ENCODE measurements at places on chromosomes 7 and 10.

GRCh38 chr7:6274743-6275142 is 2.3 kb upstream of the CYTH3 start:
- DNase-seq, result no peak

DNA sequence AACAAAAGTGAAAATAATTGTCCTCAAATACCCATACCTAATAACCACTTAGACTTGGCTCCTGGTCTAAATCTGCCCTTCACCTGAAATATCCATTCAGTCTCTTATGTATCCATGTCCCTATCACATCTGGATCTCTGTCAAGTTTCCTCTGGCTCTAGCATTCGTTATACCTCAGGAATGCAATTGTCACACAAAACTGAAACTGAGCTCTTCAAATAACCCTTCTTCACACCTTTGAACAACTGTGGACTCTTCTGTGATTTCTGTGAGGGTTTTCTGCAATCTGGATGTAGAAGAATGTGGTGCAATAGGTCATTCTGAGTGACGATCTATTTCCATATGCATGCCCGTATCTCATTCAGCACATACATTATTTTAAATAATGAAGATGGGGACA is 53.5 kb upstream of the FGL2 start:
- DNase-seq, result no peak

- no peak for DNase-seq
These were observed 720.5 kb downstream of the KCNMA1 start for GRCh38 chr10:76917071-76917470.

- no peak for DNase-seq
These were observed 36.4 kb downstream of the VCL start for GRCh38 chr10:74034301-74034700.

- no peak for DNase-seq
These were observed at the start of gene HOGA1 for GRCh38 chr10:97584060-97584797. Gene HOGA1 (plus strand): TSS chr10:97584389. CDS start chr10:97584704, 315 bp downstream.

DNA sequence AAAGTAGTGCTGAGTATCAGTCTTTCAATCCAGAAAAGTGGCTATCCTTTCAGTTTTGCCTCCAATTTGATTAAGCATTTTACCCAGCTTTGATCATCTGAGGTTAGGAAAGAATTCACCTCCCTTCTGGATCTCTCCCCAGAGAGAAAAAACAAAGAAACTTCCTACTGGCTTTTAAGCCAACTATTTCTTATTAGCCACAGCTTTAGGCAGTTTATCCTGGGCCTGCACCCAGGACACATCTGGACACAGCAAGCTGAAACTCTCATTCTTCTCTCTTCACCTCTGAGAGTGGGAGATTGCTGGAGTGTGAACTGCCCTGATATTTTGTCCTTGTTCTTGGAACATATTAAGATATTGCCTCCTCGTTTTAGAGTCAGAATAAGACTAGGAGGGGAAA is 43.5 kb upstream of the LSM8 start:
- no peak for DNase-seq

- no peak for DNase-seq
These were observed 42.3 kb upstream of the UBE3C start for GRCh38 chr7:157096286-157097055.
